Effector CD8-positive, alpha-beta T cell (primary cell): ENCODE measurements at places on chromosomes 5 and 9.

GRCh38 chr5:170388818-170389549, at the start of gene KCNMB1:
Gene KCNMB1, minus strand, starts transcription at chr5:170389367. Its CDS starts 3,920 bp downstream, at chr5:170385447.
- no peak for DNase-seq

DNA sequence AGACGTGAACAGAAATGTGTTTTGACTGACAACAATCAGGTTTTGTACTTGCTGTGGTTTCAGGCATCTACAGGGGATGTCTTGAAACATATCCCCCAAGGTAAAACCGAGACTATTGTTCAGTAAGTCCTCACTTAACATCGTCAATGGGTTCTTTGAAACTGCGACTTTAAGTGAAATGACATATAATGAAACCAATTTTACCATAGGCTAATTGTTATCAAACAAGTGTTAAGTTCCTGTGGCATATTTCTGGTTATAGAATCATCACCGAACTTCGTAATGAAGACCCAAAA, 16.4 kb upstream of the OMD start:
- DNase-seq = no peak

GRCh38 chr5:145449794-145450193, 385.3 kb downstream of the PRELID2 start:
- DNase-seq = no peak

GRCh38 chr5:36658038-36658756, 51.8 kb downstream of the SLC1A3 start:
- no peak for DNase-seq

GRCh38 chr9:125690679-125691078, 16.3 kb downstream of the MAPKAP1 start:
- no peak for DNase-seq

DNA sequence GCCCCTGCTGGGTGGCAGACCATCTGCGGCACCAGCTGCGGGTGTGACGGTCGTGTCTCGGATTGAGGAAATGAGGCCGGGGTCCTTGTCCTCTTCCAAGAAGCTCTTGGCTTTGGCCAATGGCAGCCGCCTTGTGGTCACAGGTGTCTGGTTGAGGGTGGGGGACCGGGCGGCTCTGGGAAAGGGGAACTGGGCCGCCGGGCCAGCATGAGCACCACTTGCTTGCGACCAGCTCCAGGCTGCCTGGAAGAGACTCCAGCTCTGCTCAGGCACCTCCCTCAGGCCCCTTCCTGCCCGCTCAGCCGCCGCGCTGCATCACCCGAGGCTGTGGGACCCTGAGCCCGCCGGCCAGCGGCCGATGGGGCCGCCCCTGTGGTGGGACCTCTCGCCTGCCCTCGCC, 59.7 kb downstream of the RXRA start:
- no peak for DNase-seq

GRCh38 chr9:34493972-34494535, 28.7 kb downstream of the ENHO start:
- DNase-seq = no peak

GRCh38 chr9:85291266-85291665, 450.5 kb downstream of the AGTPBP1 start:
- no peak for DNase-seq

DNA sequence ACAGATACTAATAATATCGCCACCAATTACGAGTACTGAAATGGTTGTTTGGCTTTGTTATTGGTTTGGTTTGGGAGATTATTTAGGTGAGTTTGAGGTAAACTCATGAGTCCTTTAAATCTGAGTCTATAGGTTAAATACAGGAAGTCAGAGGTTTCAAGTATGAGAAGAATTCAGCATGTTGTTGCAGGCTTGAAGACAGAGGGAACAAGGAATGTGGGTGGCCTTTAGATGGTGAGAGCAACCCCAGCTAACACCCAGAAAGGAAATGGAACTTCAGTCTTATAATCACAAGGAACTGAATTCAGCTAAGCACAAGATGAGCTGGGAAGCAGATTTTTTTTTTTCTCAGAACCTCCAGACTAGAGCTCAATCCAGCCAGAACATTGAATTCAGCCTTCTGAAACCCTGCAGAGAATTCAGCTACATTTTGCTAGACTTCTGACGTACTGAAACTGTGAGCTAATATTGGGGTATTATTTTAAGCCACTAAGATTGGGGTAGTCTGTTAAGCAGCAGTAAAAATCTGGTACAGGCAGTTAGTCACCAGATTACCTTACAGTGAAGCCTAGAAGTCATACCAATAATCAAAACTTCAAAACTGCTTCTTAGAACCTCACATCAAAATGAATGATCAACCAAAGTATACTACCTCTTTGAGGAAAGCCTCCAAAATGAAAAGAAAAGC, 216.0 kb upstream of the PUM3 start:
- DNase-seq = no peak

DNA sequence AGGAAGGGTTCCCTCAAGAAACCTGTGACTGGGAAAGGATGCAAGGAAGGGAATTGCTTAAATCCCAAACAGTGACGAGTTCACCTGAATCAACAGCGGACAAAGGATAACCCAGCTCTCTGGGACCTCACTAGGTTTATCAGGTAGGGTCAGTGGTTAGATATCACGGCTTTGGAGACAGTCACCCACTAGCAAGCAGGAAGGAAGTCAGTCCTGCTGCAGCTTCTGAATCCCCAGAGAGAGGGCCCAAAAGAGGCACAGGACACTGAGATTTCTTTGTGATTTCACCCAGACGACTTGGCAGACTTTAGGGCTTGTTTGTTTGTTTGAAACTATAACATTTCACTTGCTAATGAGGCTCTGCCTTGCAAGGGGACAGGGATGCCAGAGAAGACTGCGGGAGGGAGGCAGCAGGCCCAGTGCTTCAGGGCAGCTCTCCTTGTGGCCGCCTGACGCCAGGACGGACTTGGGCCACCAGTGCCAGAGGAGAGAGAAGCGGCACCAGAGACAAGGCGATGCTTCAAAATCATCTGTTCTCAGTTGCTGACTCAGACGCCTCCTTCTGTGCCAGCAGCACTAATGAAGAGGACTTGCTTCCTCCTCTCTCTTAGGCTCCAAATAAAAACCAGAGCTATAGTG, 275.6 kb upstream of the SLC30A5 start:
- no peak for DNase-seq

DNA sequence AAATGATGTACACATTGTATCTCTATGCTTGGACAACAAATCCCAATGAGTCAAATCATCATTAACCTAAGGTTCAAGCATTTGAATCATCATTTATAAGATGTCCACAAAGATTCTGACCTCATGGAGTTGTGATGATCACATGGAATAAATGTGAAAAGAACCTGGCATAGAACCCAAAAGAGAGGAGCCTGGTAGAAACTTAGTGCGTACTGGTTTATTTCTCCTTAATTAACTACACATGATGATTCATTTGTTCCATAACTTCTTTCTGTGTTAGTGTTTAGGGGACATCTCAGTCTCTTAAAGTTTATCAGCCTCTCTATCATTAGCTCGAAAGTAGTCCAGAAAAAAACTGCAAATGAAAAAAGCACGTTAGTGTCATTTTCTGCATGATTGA, 411.6 kb downstream of the BRINP1 start:
- no peak for DNase-seq

DNA sequence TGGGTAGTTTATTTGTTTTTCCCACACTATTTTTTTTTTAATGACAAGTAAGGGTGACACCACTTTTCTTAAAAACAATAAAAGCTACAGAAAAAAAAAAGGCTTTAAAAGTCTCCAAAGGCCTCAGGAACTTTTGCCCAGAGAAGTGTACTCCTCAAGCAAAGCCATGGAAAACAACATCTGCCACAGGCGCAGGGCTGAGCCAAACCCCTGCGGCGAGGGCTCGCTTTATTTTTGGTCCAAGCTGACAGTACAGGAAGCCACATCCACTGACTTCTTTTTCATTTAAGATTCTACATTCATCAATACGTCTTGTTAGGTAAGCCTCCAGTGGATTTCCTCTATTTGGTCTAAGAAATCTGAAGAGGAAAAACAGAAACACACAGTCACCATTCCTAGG, 51.9 kb upstream of the IFNK start:
- no peak for DNase-seq

- no peak for DNase-seq
These were observed 34.4 kb upstream of the PIK3R1 start for GRCh38 chr5:68181039-68181599.

DNA sequence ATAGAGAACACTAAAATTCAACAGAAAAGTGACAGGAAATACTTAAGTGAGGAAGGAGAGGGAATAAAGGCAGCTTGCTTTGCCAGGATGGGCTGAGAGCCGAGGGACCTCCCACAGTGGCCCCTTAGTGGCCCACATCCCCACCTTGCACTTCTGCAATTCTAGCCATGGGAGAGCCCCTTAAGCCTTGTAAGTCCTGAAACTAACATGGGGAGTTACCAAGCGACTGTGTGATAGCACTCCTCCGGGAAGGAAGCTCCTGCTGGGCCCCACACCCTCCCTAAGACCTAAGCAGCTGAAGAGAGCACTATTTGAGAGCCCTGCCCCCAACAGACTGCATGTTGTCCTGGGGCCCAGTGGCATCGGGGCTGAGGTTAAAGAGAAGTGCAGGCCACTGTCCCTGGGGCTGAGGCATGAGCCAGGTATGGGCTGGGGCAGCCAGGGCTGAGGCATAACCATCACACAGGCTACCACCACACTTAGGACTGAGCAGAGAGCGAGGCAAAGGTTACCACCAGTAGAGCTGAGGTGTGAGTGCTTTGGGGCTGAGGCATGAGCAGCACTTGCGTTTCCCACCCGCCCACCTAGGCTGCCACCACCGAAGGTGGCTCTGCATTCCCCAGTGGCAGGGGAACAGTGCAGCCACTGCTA, 301.8 kb upstream of the TRPC7 start:
- DNase-seq = no peak

DNA sequence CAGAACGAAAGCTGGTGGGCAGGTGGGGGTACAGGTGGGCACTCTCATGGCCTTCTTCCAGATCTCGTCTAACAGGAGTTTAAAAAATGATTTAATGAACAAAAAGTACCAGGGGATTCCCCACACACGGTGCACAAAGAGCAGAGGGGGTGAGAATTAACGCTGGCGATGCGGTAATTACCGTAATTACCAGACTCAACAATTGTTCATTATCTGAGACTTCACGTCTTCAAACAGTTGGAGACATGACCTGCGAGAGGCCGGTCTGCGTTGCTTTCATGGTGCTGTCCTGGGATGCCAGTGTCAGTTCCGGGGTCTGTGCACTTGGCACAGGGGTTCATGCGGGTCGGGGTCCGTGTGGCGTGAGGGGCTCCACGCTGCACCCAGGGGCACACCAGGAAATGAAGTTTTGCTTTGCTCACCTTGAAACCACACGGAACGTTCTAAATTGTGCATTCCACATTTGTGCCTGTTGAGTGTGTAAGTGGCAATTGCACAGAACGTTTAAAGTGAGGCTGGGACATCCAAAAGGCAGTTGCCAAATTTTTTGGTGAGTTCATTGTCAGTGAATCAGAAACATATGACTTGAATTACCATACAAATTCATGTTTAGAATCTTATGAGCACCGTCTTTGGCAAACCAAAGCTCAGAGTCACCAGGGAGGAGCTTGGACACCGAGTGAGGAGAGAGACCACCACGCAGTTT, 256.4 kb upstream of the IRX1 start:
- DNase-seq = no peak

GRCh38 chr9:625613-626012, 215.9 kb upstream of the DMRT1 start:
- no peak for DNase-seq

DNA sequence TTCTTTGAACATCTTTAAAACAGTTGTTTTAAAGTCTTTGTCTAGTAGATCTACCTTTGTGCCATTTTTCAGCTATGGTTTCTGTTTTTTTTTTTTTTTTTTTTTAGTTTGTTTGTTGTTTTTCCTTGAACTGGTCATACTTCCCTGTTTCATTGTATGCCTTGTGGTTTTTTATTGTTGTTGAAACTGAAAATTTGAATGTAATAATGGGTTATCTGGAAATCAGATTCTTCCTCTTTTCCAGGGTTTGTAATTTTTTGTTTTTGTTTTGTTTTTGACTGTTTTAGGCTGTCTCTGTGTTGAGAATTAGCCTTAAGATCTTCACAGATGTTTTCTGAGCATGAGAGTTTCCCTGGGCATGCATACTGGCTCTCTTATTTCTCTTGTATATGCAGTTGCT, 269.6 kb upstream of the DAP start:
- DNase-seq = no peak

DNA sequence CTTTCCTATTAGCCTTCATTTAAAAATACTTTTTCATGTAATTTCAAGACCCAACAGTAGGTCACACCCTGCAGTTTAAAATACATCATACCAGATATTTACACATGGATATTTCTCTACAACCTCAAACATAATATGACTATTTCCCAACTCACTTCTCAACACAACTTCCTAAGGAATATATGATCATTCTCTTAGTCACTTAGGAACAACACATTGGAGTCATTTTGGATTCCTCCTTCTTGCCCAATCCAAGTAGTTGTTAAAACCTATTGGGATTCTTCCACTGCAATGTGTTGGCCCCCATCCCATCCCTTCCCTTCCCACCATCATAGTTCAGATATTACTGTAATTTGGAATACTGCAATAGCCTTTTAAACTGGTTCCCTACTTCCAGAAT, 145.5 kb downstream of the DCP2 start:
- no peak for DNase-seq

DNA sequence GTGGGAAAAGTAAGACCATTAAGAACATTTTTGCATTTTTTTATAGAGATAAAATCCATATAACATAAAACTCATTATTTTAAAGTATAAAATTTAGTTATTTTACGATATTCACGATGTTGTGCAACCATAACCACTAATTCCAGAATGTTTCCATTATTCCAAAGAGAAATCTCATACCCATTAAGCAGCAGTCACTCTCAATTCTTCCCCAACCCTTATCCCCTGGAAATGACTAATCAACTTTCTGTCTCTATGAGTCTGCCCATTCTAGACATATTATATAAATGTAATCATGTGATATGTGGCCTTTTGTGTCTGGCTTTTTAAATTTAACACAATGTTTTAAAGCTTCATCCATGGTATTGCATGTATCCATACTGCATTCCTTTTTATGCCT, 115.6 kb upstream of the ADAMTSL1 start:
- no peak for DNase-seq

DNA sequence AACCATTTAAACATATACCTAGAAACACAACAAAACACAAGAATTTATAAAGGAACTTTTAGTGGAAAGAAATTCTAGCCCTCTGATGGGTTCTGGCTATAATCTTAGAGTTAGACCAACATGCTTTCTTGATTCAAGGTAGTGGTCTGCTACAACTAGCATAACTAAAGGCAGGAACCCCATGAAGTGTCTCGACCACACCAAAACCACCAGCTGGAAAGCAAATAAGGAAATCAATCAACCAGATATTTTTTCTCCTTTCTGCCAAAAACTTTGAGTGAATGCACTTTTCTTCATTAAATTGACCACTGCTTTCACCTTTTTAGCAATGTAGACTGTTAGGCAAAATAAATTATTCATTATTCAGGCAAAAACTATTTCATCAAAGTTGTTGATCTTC, 346.4 kb downstream of the EBF1 start:
- DNase-seq = no peak

GRCh38 chr5:132677191-132677590, 3.4 kb downstream of the IL4 start:
- no peak for DNase-seq
